ENCODE measurements at places on chromosomes 4 and X. TPM values are rescaled to one million over a fixed set of nuclear protein-coding genes. Genes with fewer than 3 reads are reported as not detected.

DNA sequence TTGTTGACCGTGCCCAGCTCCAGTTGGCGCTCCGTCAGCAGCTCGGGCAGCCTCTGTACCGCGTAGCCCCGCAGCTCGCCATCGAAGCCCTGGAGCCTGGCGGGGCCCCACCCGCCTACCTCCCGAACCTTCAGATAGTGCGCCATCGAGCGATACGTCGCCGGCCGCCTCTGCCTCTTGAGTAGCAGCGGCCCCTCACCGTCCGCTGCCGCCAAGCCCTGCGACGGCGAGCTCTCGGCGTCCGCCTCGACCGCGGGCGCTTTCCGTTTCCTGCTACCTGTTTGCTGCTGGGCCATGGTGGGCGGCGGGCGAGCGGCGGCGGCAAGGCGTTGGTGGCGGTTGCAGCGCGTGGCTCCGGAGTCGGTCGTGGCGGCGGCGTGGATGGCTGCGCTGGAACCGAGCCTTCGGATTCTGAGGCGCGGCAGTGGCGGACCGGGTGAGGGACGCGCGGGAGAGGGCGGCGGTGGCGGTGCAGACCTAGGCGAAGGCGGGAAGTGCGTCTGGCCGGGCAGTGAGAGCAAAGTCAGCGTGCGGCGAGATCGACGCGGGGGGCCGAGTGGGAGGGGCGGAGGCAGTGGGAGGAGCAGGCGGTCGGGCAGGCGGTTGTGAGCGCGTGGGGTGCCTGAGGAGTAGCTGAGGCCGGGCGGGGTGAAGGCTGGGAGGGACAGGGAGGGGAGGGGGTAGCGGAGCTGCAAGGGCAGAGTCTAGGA lies at the start of gene DCAF12L1:
TSS of gene DCAF12L1 (minus strand) at position 502 of the 710 bp plus-strand sequence. CDS start at position 296, 206 bp downstream.
- peak; percentile 43 for DNase-seq

DNA sequence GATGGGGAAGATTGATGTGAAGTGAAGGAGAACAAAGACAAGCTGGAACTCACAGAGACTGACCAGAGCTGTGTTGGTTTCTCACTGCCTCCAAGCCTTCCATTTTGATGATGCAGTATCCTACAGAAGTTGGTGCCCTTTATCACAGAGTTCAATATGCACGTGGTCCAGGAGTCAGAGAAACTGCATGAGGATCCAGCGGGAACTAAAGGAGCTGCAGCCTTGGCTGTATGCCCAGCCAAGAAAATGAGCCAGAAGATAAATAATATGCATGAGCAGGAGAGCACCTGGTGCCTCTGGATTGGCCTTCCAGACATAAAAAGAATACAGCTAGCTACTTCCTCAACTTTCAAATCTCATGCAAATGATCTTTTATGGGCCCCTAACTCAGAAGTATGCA lies 44.3 kb upstream of the DCLK2 start:
- DNase-seq, result peak; percentile 38

Gene TEX28
- total RNA-seq, result not detected

Gene RBM46
- total RNA-seq, result not detected

Gene PITX2
- 0.31 TPM for total RNA-seq

Gene BST1
- total RNA-seq, result 6.6 TPM

- no peak for DNase-seq
These were observed 134.0 kb downstream of the MGST2 start for GRCh38 chr4:139799615-139800014.

Gene GIMD1
- not detected for total RNA-seq

DNA sequence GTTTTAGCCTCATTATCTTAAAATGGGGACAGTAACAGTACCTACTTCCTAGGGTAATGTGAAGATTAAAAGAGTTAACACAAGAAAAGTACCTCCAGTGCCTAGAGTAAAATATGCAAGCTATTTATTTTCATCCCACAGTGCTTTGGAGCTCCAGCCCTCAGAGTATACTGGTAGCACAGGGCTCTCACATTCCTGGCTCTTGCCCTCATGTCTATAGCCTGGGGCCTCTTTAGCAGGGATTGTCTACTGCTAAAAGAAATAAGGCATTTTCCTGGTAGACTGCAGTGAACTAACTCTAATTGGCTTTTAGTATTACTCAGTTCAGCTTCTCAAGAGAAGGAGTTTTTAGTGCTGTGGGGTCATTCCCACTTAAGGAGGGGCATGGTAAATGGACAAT lies 60.8 kb downstream of the RRAGB start:
- no peak for DNase-seq

GRCh38 chrX:19046343-19047215 lies 62.7 kb upstream of the PHKA2 start:
- no peak for DNase-seq

Gene FRMPD4
- not detected for total RNA-seq

GRCh38 chr4:24769571-24769970 lies 25.8 kb upstream of the SOD3 start:
- no peak for DNase-seq

DNA sequence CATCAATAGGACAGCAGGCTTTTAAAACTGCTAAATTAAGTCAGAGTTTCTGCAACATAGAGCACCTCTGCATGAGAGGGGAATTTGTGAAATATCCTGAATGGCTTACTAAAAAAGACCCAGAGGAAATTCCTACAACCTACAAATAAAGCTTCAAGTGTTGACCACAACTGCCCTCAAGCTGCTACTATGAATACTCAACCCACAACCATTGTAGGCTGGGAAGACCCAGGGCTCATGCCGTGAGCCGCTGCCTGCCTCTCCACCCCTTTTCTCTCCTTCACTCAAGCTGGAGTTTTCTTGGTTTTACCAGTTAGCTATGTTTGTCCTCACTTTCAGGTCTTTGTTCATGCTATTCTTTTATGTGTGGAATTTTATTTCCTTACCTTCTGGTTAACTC lies 151.6 kb downstream of the EMCN start:
- DNase-seq, result no peak

GRCh38 chr4:45043911-45044310 lies 317.6 kb upstream of the GNPDA2 start:
- DNase-seq, result no peak

- DNase-seq, result no peak
These were observed 230.8 kb downstream of the SHOX start for GRCh38 chrX:861340-861890.

- no peak for DNase-seq
These were observed 101.8 kb downstream of the SLC34A2 start for GRCh38 chr4:25757452-25757851.

DNA sequence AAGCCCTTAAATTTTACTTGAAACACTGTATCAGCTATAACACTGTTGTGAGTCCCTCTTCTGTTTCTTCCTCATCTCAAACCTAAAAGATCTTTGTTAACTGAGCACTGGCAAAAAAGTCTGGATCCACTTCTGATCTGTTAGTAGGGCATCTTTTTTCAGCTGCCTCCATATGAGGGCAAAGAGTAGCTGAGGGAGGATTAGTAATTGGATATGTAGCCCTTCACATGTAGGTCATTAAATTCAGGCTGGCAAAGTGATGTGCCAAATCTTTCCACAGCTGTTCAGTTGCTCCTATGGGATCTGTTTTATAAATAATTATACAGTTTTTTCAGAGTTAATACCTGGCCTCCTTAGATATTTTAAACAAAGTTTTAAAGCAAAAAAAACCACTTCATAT lies 1.1 kb upstream of the TRMT10A start:
- no peak for DNase-seq

Gene ADD1
- 280 TPM for total RNA-seq

Gene ZFP42
- not detected for total RNA-seq
